C1 segment of cervical spinal cord (tissue), 14 donors: ENCODE measurements at places on chromosomes 3 and 15.

DNA sequence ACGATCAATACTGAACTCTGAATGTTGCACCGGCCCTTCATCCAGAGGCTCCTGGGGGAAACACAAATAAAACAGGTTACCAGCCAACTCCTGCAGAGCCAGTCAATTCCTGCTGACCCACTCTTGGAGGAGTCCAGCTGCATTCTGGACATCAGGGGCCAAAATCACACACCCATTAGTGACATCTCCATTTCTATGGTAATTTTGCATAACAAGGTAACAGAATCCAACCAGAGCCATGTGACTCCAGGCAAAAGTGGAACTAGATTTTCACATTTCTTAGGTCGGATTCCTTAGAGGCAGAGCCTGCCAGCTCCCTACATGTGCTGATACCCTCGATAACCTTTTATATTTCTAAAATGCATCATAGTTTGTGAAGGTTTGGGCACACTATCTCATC, 119.2 kb upstream of the CTNNB1 start:
- DNase-seq = no peak

DNA sequence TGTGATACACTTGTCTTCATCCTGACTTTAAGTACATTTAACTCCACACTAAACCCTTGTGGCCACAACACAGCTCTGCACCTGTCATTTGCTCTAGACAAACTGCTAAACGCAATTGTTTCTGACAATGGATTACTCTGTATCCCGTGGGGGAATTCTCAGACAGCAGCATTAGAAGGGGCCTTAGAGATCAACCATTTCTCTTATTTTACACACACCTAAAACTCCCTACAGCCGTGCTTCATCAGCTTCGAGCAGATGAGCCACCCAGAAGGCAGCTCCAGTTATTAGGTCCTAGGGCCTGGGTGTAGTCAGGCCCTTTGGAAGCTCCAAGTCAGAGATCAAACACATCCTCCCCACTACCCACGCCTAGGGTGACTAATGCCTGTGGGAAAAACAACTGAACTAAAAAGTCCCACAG, 1.3 kb upstream of the IL12A start:
- DNase-seq = no peak

DNA sequence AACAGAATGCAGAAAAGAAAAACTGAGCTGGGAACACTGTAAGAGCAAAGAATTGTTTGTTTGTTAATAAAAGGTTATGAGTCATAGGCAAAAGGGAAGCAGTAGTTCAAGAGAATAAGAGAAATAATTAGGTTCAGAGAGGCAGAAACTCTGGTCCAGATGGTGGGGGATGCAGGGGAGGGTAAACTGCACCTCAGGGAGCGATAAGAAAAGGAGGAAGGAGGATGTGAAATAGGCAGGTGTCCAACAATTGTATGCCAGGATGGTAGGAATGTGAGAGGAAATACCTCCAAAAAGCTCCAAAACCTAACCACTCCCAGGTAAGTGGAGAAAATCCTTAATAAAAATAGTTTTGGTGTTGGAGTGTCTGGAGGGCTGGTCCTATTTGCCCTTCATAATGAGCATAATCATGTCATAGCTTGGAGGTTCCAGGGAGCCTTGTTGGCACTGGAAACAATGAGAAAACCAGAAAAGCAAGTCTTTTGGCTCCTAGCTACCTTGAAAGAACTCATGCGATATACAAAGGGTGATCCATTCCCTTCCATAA, 405.4 kb upstream of the TBL1XR1 start:
- DNase-seq = no peak

- DNase-seq = no peak
Observed at GRCh38 chr15:96515371-96515770, 184.9 kb downstream of the NR2F2 start.

DNA sequence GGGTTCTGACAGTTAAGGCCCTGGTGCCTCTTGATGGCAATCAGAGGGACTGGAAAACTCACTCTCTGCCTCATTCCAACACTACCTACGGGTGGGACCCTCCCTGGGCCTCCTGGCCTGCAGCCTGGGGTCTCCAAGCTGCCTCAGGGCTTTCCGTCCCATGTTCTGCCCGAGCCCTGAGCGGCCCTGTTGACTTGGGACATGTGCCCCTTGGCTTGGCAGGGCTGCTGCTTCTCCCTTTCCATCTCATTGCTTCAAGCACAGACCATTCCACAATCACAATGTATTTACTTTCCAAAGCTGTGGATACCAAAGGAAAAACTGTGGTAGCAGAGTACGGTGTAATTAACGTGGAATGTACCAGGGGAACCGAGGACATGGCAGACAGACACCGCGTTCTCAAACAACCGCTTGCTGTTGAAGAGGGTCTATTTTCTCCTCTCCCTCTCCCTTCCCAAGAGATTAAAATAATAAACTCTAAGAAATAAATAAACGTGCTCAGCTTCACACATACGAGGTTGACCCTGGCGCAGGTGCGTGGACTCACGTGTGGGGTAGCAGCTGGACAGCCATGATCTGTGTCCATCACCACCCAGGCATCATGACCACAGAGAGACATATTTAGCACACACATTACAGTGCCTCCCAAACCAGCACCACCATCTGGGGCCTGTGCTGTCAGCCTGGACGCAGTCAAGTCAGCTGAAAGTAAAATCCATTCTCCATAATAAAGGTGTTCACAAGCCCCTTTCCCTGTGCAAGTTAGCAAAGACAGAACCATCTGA, 172.0 kb downstream of the XXYLT1 start:
- no peak for DNase-seq

- DNase-seq = no peak
Observed at GRCh38 chr3:149879872-149880271, 66.9 kb downstream of the RNF13 start.

DNA sequence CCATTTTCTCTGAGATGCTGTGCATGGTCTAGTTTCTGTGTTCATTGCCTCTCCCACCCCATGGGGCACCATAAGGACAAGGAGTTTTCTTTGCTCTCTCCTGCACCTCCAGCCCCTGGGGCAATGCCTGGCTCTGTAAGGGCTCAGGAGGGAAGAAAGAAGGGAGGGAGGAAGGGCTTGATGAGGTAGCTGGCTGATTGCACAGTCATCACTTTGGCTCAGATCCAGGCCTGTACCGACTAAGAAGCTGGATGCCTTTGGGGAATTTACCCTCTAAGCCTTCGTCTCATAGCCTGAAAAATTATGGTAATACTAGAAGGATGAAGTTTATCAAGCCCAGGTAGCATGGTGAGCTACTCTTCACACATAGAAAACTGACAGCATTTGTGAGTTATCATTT, 382.9 kb downstream of the GABRG3 start:
- DNase-seq = no peak

GRCh38 chr3:57512166-57512565, 32.0 kb downstream of the DNAH12 start:
- DNase-seq = no peak

- DNase-seq = no peak
Observed at GRCh38 chr15:77749236-77749997, 116.7 kb upstream of the LINGO1 start.

DNA sequence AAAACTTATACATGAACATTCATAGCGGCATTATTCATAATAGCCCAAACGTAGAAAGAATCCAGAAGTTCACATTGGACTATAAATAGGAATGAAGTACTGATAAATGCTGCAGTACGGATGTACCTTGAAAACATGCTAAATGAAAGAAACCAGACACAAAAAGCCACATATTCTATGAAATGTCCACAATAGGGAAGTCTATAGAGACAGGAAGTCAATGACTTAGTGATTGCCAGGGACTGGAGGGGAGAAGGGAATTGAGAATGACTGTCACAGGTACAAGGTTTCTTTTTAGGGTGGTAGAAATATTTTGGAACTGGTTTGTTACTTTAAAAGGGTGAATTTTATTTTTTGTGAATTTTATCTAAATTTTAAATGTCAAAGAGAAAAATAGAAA, 71.4 kb upstream of the SKOR1 start:
- DNase-seq = no peak

GRCh38 chr3:140053794-140054193, 118.8 kb downstream of the CLSTN2 start:
- DNase-seq = no peak

GRCh38 chr3:41960826-41961750, 815 bp downstream of the ULK4 start:
- peak; percentile 46 for DNase-seq

- no peak for DNase-seq
Observed at GRCh38 chr3:63705092-63705645, 52.7 kb downstream of the SNTN start.

DNA sequence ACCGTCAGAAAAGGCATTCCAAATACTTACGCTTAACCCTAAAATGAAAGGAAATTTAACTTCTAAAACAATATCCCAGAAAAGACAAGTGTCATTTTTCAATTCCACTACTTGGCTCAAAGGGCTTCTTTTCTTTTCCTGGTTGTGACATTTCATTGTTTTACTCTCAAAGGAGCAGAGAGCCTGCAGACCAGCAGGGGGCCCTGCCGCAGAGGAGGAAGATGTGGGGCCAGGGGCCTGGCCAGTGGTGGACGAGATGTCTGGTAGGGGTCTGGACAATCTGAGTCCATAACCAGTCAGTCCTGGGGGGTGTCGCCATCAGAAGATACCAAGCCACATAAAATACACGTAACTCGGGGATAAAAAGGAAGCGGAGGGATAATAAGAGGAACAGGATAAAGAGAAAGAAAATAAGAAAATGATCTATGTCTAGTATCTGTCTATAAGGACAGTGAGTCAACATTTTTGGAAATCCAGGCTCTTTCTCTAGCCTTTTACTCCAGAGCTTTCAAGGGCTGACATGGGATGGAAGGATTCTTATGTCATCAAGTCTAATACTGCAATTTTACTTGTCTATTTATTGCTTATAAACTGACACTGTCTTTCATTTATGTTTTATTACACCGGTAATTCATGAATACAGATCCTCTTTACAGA, 54.2 kb upstream of the ARHGEF3 start:
- DNase-seq = peak; percentile 51

DNA sequence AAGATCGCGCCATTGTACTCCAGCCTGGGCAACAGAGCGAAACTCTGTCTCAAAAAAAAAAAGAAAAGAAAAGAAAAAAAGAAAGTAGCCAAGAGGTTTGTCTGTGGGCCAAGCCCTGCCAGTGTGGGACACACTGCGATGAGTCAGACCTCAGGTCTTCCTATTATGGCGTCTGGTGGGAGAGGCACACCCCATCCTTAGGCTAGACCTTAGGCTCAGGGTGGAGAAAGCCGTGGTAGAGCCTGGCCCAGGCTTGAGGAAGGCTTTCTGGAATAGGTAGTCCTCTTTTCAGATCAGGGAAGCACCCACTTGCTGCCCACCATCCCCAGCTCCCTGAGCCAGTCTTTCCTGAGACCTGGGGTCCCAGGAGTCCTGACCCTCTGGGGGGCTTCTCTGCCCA, 6.0 kb downstream of the HEMK1 start:
- DNase-seq = no peak

DNA sequence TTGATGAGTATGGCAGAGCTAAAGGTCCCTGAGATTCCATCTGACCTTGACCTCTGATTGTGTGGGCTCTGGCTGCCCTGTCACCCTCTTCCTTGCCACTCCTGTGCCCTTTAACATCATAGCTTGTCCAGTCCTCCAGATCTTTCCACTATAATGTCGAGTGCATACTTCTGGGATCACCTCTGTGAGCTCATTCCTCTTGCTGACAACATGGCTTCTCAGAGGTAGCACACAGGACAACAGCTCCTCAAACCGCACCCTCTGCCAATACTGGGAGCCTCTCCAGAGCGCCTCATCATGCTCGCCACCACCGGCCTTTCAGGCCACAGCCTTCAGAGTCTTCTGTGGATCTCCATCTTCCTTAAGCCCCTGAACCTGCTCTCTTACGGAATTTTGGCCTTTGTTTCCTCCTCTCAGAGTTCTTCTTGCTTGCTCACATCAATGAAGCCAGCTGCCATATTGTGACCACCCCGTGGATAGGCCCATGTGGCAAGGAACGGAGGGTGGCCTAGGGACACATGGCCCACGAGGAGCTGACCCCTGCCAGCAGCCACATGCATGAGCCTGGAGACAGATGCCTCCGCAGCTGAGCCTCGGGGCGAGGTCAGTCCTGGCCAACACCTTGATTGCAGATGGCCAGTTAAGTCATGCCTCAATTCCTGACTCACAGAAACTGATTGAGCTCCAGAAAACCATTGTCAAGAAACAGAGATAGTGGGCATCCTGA, 31.1 kb downstream of the PLA2G4D start:
- no peak for DNase-seq

GRCh38 chr3:18657858-18658820, 233.0 kb upstream of the SATB1 start:
- DNase-seq = no peak

DNA sequence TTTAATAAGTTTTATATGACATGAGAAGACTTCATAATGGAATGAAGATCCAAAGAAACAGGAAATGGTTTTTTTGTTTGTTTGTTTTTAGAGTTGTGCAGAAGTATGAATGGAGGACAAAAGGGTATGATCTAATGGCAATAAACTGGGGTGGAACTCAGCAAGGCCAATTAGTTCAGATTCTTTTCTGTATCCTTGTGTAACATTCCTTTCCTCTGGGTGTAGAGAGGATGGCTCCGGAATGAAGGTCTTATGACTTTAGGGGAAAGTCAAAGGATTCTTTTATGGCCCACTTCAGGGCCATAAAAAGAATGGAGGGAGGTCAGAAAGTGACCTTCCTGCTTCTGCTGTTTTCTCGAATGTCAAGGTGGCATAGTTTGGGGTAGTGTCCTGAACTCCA, 152.6 kb downstream of the DPH6 start:
- no peak for DNase-seq

- no peak for DNase-seq
Observed at GRCh38 chr3:136778865-136779264, 26.7 kb upstream of the STAG1 start.

GRCh38 chr3:178385280-178385952, 150.8 kb upstream of the KCNMB2 start:
- no peak for DNase-seq

DNA sequence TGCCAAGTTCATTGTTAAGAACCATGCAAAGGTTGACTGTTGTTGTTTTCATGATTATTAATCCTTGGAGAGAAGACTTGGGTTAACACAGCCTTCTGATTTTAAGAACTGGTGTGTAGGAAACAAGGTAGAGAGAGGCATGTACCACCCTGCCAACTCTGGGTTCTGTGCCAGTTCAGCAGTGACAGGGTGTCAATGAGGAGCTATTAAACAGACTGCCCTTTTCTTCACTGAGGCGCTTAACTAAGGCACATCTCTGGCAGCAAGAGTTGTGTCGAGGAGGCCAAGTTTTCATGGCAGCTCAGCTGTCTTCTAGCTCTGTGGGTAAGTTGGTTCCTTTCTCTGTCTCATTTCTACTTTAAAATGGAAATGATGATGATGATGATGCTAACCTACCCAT, 117.6 kb downstream of the FEZF2 start:
- no peak for DNase-seq
